ENCODE measurements at places on chromosomes 7 and 10. TPM values are rescaled to one million over a fixed set of nuclear protein-coding genes. Genes with fewer than 3 reads are reported as not detected.

DNA sequence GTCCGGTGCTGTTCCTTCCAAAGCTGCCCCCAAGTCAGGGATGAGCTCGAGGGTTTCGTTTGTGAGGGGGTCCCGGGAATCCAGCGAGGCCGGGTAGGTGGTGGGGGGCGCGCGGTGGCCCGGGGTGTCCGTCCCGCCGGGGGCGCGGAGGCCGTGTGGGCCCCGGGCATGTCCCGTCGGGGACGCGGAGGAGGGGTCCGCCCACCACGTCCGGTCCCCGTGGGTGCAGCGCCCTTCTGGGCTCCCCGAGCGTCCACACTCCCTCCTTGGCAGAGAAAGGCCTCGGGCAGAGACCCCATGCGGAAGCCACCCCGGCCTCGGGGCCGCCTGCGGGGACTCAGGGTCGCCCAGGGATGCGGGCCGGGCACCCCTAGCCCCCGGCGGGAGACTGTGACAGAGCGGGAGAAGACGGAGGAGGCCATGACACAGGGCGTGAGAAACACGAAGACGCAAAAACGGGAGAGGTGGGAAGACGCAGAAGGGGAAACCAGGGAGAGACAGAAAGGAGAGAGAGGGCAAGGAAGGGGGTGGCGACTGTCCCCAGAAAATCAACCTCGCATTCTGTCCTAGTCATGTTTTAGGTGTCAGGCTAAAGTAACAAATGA, 640 bp upstream of the ZNF425 start:
- DNase-seq: no peak

Gene SEC31B
- polyA plus RNA-seq: 14.9 TPM

Gene C10orf143
- polyA plus RNA-seq: 7.3 TPM

DNA sequence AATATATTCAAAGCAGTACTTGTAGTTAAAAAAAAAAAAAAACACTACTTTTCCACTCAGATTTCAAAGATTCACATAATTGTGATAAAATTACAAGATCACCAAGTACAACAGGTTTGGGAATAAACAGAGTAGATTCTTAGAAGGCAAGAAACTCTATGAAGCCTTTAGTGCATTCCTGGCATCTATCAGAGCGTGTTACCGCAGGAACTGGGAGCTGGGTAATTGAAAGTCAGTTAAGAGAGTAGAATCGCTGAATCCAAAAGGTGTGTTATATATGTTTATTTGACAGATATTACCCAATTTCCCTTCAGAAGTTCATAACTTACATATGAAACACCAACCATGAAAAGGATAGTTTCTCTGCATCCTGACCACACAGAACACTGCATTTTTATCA, 159.2 kb upstream of the PLXNA4 start:
- DNase-seq: peak; percentile 53

Gene ZNF467
- polyA plus RNA-seq: 29.3 TPM

DNA sequence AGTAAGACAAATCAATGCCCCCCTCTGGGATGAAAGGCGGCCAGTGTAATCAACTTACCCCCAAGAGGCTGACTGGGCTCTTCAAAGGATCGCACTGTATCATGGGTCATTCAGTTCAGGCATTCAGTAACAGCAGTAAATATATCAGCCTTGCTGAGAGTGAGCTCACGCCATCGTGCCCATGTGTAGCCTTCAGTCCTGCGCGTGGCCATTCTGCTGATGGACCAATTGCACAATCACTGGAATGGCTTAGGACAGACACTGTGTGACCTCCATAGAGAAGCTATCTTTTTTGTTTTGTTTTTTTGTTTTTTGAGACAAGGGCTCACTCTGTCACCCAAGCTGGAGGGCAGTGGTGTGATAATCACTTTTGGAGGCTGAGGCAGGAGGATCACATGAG, 9.1 kb upstream of the PRKRIP1 start:
- DNase-seq: no peak
